ENCODE measurements at places on chromosomes 3 and 15. TPM values are rescaled to one million over a fixed set of nuclear protein-coding genes. Genes with fewer than 3 reads are reported as not detected.

- ATAC-seq: no peak
Observed at GRCh38 chr15:63517202-63517601, 12.8 kb downstream of the USP3 start.

DNA sequence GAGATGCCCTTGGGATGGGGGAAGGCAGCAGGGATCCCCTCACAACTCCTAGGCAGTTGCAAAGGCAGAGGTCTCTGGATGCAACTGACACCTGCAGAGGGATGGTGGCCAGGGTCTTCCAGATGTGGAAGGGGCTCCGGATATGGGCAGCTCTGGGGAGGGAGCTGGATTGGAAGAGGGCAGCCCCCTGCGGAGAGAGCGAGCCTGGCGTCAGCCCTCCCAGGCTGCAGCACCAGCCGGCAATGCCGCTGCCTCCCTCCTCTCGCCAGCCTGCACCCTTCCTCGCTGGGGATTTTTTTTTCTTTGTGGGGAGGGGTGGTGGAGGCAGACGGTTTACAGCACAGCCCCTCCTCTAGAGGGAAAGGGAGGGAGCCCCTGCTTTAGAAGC lies 1.6 kb downstream of the INSYN1 start:
- no peak for ATAC-seq

DNA sequence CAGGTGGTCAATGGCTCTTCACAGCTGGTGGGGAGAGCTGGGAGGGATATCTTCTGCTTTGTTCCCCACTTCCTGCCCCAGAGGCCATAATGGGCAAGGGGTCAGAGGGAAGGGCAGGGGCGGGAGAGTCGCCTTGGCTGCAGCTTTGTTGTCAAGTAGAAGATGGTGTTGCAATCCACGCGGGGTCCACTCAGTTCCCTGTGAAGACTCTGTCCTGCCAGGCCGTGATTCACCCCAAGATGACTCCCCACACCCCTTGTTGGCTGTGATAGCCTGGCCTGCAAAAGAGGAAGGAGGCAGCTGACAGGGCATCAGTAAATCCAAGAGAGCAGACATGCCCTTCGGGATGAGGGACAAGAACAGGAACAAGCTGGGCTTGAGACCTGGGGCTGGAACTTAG lies 6.9 kb downstream of the GALNT15 start:
- ATAC-seq: no peak

DNA sequence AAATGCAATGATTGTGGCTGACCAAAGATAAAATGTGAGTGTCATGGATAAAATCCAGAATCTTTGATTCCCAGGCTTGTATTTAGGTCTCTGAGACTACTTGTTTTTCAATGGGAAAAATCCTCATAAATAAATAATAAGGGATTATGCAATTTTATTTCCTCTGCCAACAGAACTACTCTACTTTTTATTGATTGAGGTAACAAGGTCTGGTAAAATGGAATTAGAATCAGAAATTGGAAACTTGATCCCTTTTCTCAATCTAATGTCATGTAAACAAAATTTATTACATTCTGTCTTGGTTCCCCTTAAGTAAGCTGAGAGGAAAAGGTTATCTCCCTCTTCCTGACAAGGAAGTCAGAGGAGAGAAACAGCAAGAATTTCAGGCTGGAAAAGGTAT lies 48.3 kb upstream of the CCDC50 start:
- ATAC-seq: no peak

DNA sequence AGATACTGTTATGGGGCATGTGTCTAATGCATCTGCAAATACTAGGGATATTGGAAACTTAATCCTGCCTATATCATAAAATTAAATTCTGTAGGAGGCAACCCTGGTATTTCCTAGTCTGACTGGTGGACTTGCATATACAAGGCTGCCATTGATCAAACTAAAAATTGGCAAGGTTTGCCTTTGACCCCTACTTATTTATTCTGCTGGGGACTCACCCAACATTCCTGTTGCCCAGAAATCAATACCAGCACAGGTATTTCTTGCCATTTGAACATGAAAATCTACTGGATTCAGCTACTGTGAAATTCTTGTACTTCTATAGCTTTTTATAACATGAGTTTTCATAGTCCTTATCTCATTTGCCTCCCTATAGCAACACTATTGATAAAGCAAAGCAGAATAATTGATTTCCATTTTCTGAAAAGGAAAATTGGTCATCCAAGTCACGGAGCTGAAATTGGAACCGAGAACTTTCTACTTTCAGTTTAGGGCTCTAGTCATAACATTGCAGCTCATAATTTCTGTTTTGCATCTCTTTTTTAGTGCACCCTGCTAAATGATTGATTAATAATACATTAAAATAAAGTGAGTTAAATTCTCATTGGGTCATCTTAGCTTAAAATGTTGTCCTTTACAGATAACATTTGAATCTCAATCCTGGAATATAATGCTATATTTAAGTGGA lies 365.2 kb downstream of the MFSD1 start:
- no peak for ATAC-seq

DNA sequence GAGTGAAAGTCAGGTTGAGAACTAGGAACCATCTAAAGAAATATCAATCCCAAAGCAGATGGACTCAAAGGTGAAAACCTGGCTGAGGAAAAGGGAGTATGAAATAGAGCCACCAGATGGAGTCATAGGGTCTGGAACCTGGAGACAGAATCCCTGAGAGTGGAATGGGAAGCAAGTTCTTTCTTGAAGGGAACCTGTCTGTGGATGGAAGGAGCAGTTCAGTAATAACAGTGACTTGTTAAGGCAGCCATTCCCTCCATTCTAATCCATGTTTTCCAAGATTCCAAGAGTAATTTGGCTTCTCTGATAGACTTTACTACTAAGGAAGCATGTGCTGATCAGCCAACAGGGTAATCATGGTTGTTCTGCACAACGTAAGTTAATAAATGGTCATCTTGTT lies 22.5 kb upstream of the AQP9 start:
- ATAC-seq: no peak

DNA sequence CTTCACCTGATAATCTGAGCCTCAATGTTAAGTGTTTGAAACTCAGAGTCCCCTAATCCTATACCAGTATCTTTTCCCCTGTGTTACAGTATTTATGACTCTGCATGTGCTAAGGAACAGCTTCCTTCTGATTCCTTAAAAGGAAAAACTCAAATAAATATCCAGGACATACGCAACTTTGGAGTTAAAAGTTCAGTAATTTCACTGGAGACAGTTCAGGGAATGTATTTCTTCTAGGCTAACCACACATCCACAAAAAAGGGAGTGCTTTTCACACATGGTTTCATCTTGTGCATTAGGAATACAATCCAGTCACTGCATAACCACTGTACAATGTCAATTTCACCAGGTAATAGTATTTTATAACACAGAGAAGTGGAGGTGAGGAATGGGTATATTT lies 31.0 kb downstream of the PGBD4 start:
- no peak for ATAC-seq

DNA sequence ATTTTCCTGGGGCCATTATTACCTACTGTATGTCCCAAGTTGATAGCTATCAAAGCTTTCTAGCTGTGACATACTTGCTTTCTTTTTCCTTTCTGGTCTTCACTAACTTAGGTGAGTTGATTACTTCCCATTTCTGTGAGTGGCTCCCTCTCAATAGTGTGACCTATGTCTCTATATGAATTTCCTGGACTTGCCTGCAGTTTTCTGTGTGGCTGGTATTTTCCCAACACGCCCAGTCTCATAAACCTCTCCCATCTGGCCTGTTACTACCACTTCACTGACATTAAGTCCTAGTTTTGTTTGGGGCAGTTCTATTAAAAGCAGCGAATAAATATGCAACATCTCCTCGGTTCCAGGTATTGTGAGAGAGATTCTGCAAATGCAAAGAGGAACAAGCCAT lies 671.2 kb downstream of the SI start:
- no peak for ATAC-seq

- no peak for ATAC-seq
Observed at GRCh38 chr15:38647683-38648082, 83.1 kb upstream of the RASGRP1 start.

DNA sequence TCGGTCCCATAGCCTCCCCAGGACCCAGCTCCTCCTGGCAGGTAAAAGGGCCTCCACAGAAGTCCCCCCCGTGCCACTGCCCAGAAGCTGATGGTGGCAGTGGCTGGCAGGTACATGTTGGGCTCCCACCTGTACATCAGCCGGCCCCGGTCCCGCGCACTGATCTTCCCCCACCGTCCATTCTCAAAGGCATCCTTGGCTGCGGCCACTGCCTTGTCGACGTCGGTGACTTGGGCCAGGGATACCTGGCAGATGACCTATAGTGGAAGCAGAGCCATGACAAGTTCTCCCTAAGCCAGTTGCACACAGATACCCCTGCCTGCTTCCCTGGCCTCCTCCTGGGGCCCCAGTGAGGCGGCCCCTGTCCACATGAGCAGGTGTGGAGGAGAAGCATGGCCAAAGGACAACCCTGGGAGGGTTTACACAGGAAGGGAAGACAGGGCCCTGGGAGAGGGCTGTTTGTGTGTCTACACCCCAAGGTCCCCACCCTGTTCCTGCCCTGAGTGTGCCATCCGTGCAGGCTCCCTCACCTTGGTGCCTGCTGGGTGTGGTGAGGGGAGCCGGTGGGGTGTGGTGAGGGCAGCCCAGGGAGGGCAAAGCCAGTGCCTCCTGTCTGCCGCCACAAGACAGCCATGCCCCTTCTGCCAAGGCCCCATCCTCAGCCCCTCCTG lies 44.8 kb downstream of the ALDH1L1 start:
- no peak for ATAC-seq

GRCh38 chr3:70818145-70818544 lies 505.7 kb upstream of the MDFIC2 start:
- no peak for ATAC-seq

GRCh38 chr3:21542656-21543379 lies 208.2 kb downstream of the ZNF385D start:
- no peak for ATAC-seq

DNA sequence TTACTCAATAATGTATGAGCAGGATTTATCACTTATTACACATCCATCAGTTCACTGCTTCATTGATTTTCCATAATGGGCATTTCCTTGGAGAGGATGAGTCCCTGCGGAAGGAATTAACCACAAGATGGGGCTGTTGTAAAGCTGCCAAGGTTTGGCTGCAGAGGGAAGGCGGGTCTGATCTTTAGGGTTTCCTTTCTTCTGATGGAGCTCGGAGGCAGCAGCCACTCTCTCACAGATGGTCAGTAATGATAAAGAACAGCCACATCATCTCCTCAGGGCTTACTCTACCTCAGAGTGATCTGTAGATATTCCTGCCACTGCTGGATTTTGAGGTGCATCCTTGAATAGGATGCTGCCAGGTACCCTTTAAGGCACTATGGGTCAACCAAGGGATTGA lies 115.2 kb downstream of the USP13 start:
- no peak for ATAC-seq

GRCh38 chr3:12353796-12354525 lies 65.1 kb downstream of the PPARG start:
- no peak for ATAC-seq

GRCh38 chr3:65633018-65633638 lies 405.6 kb downstream of the MAGI1 start:
- ATAC-seq: no peak

The OR5K2 gene
- total RNA-seq: not detected

The MTFMT gene
- total RNA-seq: 17.1 TPM

The ACAA1 gene
- 82.8 TPM for total RNA-seq

The CCDC39 gene
- not detected for total RNA-seq

The PFKFB4 gene
- 277 TPM for total RNA-seq

The MYLK gene
- total RNA-seq: 0.17 TPM

The HTR3E gene
- total RNA-seq: not detected
